ENCODE measurements at places on chromosomes 3 and 15. TPM values are rescaled to one million over a fixed set of nuclear protein-coding genes. Genes with fewer than 3 reads are reported as not detected.

- no peak for DNase-seq
These were observed 3.5 kb upstream of the TMCC1 start for GRCh38 chr3:129897026-129897425.

GRCh38 chr3:18097989-18098388, 327.1 kb downstream of the SATB1 start:
- no peak for DNase-seq

DNA sequence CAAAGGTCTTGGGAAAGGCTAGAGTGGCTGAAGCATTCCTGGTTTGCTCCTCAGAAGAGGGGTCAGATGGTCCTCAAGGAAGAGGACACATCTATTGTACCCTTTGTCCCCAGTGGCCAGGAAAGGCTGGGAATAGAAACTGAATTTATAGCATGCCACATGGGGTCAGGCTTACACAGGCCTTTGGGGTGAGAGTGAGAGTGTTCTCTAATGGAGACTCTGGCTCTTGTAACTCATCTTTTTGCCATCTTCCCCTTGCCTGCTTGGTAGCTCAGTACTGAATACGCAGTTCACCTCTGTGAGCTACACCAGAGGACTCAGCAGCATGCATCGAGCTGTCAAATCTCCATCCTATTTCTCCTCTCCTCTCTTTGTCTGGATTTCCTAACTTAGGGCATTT, 87.5 kb downstream of the ATP2B2 start:
- no peak for DNase-seq

DNA sequence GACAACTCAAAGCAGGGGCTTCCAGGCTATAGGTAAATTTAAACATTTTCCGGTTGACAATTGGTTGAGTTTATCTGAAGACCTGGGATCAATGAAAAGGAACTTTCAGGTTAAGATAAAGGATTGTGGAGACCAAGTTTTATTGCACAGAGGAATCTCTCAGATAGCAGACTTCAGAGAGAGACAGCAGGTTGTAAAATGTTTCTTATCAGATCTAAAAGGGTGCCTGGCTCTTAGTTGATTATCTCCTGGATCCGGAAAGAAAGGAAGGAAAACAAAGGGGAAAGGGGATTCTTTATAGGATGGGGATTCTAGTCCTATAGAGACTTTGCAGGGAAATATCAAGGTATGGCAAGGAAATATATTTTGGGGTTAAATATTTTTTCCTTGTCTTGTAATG, 951.3 kb upstream of the SEMA6D start:
- DNase-seq: no peak

GRCh38 chr15:100686021-100686724, 83.8 kb downstream of the ASB7 start:
- no peak for DNase-seq

GRCh38 chr3:74614107-74614967, at the start of gene CNTN3:
CNTN3 (minus strand) TSS chr3:74614659; CDS start chr3:74521112, 93,547 bp downstream.
- DNase-seq: no peak

GRCh38 chr15:23912191-23912590, 225.1 kb upstream of the NDN start:
- DNase-seq: no peak

- no peak for DNase-seq
These were observed 46.4 kb downstream of the GJD2 start for GRCh38 chr15:34708422-34708821.

DNA sequence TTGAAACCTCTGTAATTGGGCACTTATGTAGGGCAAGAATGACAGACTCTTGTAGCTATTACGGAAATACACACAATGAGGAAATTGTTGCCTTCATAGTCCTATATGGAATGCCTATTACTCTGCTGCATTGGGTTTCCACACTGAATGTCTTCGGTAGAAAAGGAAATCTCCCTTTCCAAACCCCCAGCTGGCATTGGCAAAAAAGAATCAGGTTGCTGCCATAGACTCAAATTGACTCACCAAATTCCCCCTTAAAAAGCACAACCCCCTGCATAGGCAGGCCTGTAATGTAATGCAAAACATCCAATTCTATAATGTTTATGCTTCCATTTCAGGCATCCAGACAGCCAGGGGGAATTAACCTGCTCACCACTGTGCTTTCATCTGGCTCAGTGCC, 44.8 kb upstream of the NTRK3 start:
- DNase-seq: no peak

DNA sequence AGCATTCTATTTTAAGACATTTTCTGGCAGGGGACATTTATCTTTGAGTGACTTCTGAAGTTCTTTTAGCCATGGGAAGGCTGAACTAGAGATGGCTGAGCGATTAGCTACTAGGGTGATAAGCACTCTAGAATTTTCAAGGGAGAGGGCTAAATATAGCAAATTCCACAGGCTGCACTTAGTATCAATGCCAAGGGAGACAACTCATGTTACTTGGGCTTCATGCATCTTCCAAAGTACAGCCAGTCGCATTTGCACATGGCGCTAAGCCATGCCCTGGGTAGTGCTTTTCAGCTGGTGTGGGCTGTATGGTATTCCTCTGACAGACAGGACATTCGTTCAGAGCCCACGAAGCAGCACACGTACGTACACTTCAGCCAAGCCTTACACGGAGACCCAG, 69.6 kb downstream of the RYR3 start:
- no peak for DNase-seq

DNA sequence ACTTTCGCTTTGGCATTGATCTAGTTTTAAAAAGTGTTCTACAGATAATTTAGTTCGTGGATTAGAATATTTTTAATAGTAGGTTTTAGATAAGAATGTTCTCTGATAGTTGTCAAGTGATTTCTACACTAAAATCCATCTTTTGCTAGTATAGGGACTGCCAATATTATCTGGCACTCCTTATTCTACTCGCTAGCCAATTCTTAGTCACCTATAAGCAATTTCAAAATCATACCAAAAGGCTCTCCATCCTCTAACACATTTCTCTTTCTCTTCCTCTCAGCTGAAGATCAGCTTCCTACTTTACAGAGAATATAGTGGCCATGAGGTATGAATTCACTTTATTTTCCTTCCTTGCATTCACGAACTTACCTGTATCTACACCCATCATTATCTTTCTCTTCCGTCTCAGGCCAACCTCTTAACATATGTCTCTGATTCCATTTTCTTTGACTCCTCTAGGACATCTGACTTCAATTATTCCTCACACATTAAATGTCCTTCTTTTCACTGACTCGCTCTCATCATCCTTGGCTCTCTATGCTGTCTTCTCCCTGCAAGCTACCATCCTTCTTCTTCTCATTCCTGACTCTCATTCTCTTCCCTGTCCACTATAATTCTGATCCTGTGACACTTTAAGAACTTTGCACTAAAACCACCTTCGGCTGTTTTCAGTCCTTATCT, 35.5 kb downstream of the C3orf80 start:
- DNase-seq: no peak

DNA sequence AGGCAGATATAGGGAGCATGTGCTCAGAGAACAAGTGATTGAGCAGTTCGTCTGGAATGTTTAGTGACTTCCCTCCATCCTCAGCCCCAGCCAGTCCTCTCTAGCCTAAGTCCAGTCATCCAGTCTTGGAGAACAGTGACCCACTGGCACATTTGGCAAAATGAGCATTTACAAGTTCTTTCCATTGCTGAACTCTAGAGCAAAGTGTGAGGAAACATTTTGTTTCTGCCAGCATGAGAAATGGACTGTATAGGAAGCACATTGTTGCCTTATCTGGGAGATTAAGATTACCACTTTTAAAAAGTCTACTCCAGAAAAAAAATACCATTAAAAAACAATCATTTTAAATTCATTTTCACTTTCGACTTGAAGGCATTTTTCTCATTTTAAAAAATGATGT, 353.6 kb downstream of the SHQ1 start:
- no peak for DNase-seq

DNA sequence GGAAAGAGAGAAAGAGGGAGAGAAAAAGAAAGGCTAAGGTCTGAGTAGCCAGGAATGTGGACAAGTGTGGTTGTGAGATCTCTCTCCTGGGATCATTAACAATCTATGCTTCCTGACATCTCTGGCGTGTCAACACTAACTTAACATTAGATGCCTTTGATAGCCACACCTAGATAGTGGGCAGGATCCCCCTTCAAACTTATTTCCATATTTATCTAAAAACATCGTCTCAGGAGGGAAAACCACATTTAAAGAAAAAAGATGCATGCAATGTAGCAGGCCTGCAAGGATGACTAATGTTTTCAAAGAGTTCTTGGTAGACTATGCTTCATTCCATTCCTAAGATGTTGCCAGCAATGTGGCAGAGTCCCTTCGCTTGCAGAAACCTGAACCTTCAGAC, 80.9 kb downstream of the MLH1 start:
- DNase-seq: no peak

- no peak for DNase-seq
These were observed 83.8 kb upstream of the ACTC1 start for GRCh38 chr15:34879107-34879506.

GRCh38 chr3:169246158-169246557, 417.4 kb downstream of the MECOM start:
- no peak for DNase-seq

- no peak for DNase-seq
These were observed 19.3 kb upstream of the GPX1 start for GRCh38 chr3:49377483-49377882.

DNA sequence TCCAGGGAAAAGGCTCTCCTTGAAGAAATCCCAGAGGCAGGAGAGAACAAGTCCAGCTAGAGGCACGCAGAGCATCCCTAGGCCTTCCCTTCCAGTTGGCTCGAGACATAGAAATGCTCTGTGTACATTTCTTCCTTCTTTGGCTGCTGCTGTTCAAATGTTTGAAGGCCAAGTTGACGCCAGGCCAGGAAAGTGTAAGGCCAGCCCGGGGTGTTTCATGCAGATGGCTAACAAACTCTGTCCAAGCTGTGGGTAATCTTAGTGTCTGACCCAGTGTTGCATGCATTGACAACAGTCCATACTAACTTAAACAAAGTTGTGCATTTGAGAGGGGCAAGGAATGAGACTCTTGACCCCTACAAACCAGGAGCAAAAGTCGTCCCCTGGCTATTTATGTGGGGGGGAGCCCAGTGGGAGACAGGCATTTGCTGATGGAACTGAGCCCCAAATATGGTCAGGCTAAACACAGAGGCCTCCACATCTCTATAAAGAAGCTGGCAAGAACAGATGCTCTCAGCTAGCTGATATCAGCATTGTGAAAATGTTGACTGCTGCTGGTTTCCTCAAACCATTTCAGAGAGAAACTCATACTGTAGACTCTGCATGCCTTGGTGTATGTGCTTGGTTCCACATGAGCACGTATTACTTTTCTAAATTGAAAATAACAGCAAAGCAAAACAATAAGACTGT, 139.5 kb downstream of the ADAMTS9 start:
- DNase-seq: no peak

- DNase-seq: no peak
These were observed 922.6 kb downstream of the TUSC7 start for GRCh38 chr3:117632191-117632590.

DNA sequence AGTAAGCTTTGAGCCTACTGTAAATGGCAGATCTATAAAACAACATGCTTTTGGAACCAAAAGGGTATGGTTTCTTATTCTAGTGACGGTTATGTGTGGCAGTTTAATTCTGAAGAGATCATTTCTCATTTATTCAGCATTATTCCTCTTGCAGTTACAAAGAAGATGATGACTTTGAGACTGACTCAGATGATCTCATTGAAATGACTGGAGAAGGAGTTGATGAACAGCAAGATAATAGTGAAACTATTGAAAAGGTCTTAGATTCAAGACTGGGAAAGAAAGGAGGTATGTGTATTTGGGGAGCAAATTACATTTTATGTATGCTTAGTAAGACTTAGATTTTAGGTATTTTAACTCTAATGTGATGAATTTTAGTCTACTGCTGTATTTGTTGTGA, 41.5 kb downstream of the CHD2 start:
- no peak for DNase-seq

DNA sequence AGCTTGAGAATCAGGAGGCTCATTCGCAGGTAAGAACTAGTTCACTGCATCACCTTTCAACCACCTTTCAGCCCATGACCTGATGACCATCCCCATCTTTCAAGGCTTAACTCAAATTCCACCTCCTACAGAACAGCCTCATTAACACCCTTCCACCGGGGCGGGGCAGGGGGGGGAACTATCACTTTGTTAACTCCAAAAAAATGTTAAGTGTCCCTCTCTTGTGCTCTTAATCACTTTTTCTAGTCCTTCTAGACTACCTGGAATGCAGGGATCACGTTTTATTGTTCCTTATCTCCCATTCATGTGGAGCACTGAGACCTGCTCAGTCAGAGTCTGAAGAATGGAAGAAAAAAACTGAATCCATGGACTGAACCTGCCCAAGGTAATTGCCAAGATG, 51.8 kb downstream of the ATP13A4 start:
- DNase-seq: no peak

DNA sequence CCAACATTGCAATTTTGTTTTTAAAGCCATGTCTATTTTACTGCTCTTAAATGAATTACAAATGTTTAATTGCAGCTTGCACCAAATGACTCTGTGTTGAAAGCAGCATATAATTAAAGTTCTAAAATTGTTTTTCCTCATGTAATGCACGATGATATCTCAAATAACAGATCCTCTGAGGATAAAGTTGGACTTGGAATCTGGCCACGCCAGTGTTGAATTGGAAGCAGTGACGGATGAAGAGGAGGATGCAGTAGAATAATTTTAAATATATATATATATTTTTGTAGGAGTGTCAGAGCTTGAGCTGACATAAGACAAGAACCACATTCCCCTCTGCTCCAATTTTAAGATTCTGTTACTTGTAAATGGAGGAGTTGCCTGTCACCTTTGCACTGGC, 406.6 kb upstream of the DPPA4 start:
- no peak for DNase-seq

DNA sequence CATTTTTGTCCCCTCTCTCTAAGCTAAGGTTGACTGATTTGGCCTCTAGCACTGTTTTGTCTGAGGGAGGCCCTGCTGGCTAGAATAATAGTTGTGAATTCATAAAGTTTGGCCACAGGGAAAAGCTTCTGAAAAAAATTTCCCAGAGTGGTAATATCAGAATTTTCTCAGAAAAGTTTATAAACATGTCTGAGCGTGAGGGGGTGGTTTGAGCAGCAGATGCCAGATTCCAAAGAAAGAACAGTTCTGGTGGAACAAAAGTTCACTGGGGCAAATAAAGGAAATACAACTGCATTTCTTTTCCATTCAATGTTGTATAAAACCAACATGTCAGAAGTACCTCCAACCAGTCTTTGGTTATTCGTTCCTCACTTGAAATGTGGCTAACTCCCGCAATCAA, 61.2 kb downstream of the CLDN1 start:
- DNase-seq: no peak

GRCh38 chr3:123872621-123873020, 11.5 kb downstream of the MYLK start:
- no peak for DNase-seq

- DNase-seq: no peak
These were observed 42.7 kb upstream of the SYNM start for GRCh38 chr15:99062226-99062625.

Gene IGF2BP2
- 7.1 TPM for polyA plus RNA-seq

Gene SLC7A14
- polyA plus RNA-seq: 0.63 TPM

Gene FSTL1
- polyA plus RNA-seq: 3,514 TPM

Gene IQCF5
- not detected for polyA plus RNA-seq

Gene GHSR
- polyA plus RNA-seq: not detected

Gene STAB1
- polyA plus RNA-seq: 0.01 TPM

Gene ZPLD1
- polyA plus RNA-seq: 0.05 TPM

Gene TMC3
- not detected for polyA plus RNA-seq

Gene ANKUB1
- polyA plus RNA-seq: not detected

Gene CXCR6
- not detected for polyA plus RNA-seq

Gene HCLS1
- 3.7 TPM for polyA plus RNA-seq

Gene PATL2
- polyA plus RNA-seq: 0.12 TPM

Data from BJ (cell line).